Activated T-cell treated with anti-CD3 and anti-CD28 coated beads for 1 hour (primary cell): ENCODE measurements at places on chromosomes 5 and 9.

DNA sequence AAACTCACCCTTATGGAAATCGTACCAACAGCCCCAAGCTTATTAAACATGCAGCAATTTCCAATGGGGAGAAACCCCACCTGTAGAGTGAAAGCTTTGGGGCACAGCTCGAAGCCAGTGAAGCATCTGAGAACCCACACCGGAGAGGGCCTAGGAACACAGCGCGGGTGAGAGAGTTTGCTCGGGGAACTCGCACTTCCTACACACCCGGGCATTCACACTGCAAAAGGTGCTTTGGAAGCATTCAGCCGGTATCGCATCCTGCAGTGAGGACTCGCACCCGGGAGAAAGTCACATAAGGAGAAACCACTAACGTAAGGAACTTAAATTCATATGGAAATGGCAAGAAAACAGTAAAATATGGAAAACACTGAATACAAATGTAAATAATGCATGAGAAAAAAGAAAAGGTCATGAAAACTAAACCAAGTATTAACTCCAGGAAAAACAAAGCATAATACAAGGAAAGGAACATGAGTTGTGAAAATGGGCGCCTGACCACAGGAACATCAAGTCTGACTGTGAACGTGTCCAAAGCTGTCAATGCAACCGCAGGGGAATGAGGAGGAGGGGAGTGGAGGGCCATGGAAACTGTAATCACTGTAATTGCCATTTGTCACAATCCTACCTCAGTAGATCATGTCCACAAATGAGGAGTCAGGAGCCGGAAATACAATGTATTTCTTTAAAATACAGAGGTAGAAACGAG, 28.7 kb downstream of the CAMSAP1 start:
- DNase-seq: no peak

GRCh38 chr9:5978523-5978922, 36.9 kb downstream of the RANBP6 start:
- DNase-seq: no peak

DNA sequence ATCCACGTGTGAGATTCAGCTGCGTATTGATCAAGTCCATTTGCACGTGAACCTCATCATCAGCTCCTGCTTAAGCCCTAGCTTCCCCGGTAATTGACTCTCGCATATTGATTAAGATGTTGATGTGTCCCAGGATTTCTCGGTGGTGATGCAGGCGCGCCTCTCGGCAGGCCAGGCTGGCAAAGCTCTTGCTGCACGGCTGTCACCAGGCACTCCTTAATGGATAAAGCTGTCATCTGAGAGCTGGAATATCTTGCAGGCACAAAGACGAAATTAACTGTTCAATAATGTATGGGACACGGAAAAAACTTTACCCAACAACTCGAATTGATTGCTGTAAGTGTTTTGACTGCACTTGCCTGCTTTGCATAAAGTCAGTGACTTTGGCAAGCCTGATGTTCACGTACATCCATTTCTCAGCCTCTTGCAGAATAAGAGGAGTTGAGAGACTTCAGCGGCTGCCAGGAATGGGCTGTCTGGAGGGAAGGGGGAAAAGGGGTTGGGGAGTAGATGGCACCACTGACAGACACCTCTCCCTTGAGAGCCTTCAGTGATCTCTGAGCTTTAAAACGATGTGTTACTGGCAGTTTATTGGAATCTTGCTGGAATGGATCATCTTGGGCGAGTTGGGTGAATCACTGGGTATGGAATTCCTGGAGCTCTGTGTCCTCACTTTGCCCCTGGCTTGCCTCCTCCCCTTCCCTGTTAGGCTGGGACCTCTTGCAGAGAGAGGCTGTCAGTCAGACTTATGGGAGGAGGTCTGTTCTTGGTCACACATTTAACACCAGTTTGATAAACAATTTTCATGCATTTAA, 650.3 kb downstream of the CCDC171 start:
- DNase-seq: no peak

DNA sequence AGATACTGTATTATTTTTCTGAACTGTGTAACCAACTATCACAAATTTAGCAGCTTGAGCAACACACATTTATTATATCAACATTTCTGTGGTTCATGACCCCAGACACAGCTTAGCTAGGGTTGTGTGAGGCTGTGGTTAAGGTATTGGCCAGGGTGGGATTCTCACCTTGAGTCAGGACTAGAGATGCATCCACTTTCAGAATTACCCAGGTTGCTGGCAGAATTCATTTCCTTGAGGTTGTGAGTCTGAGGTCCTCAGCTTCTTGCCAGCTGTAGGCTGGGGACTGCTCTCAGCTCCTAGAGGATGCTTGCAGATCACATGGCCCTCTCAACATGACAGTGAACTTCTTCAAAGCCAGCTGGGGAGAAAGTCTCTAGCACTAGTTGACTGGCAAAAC, 122.5 kb upstream of the RASGRF2 start:
- DNase-seq: no peak

DNA sequence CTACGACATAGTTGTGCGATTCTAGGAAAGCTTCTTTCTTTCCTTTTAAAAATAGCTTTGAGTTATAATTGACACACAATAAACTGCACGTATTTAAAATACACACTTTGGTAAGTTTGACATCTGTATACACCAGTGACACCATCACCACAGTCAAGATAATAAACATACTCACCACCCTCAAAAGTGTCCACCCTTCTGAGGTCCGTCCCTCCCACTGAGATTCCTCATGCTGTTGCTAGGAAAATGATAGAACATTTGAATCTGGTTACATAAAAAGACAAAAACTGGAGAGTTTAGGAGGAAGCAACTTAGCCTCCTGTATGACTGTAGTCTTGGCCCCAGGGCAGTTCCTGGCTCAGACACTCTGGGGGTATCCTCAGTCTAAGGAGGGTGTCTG, 17.2 kb downstream of the S100Z start:
- no peak for DNase-seq

DNA sequence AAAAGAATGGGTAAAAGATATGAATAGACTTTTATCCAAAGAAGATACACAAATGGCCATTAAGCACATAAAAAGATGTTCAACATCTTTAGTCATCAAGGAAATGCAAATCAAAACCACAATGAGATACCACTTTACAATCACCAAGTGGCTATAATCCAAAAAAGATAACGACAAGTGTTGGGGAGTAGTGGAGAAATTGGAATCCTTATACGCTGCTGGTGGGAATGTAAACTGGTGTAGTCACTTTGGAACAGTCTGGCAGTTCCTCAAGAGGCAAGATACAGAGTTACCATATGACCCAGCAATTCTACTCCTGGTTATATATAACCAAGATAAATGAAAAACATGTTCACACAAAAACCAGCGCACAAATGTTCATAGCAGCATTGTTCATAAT, 234.9 kb downstream of the SPATA31D1 start:
- no peak for DNase-seq

GRCh38 chr9:16661816-16662215, 208.7 kb downstream of the BNC2 start:
- DNase-seq: no peak

DNA sequence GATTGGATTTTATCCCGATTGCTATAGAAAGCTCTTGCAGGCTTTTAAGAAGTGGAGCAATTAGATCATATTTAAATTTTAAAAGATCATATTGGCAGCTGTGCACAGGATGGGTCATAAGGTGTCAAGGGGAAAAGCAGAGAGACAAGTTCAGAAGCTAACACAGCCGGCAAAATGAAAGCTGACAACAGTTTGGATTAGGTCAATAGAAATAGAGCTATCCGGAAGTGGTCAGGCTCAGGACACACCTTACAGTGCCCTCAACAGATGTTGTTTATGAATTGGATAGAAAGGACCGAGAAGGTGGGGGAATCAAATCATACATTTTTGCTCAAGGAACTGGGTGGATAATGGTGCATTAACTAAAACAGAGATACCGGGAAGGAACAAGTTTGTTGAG, 46.3 kb upstream of the MARCHF11 start:
- no peak for DNase-seq

DNA sequence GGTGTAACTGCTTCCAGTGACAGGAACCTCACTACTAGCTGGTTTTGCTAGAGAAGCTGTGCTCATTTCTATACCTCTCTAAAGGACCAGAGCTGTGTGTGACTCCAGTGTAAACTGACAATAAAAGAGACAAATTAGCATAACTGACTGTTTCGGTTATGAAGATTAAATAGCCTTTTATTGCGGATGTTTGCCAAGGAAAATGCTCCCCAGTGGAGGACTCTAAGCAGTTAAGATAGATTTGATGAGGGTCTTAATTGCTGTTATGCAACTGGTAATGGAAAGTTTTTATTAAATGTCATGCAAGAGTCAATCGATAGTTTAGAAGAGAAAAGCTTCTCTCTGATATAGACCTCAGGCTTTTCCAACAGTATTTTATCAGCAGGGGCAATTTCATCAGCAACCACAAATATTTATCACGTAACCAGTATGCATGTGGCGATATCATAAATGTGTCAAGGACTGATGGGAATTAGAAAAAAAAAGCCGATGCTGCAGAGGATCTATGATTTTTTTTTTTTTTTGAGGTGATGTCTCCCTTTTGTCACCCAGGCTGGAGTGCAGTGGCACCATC, 275.2 kb upstream of the DMAC1 start:
- no peak for DNase-seq

DNA sequence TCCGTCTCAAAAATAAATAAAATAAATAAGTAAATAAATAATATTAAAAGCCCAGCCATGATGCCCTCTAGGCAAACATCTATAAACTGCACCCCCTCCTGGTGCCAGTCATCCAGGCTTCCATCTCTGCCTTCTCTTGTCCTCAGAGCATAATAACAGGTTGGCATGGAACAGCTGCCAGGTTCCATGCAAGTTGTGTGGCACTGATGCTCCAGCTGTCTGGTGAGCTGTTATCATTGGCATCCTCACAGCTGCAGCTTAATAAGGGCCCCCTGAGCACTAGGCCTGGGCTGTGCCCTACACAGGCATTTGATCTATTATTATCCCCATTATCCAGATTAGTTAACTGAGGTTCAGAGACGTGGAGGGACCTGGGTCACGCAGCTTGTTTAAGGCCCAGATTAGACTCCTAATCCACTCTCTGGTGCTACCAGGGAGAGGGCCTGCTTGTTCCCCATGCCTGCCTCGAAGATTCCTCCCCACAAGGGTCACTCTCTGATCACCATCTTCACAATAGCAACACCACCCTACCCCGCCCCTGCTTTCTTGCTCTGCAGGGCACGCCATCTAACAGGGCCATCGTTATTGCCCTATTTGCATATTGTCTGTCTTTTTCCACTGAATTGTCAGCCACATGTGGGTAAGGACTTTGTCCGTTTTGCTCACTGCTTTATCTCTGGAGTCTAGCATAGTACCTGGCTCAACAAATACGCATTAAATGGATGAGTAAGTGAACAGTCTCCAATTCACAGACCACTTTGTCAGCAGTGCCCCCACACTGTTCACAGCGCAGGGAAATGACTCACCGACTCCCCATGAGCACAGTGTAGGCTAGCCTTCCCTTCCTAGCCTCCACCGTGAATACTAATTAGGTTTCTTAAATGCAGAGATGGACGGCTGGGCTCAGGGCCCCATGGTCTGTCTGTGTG, 1.5 kb upstream of the DNM1 start:
- no peak for DNase-seq

- DNase-seq: no peak
Observed at GRCh38 chr9:130658893-130659698, 5.3 kb upstream of the PRDM12 start.

GRCh38 chr5:100890461-100891008, 12.5 kb downstream of the ST8SIA4 start:
- DNase-seq: no peak

DNA sequence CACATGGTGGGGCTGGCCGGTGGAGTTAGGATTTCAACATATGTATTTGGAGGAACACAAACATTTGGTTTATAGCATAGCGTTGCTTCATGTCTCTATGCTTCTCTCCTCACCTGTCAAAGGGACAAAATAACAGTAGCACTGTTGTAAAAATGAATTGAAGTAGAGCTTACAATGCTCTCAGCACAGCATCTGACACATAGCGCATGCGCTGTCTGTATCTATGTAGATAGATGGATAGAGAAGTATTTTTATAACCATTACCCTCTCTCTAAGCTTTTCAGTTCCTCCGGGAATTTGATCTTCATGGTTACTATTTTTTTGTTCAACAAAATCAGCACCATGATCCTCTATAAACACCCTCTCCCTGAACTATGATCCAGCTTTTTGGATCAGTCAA, 166.0 kb downstream of the TTLL11 start:
- no peak for DNase-seq
